ENCODE measurements at places on chromosomes 6 and 20.
A peak's percentile ranks its signal among the peaks of the same experiment; 100 is the strongest.

GRCh38 chr6:72464246-72464645, 157.6 kb upstream of the KCNQ5 start:
- peak; percentile 36 for DNase-seq

DNA sequence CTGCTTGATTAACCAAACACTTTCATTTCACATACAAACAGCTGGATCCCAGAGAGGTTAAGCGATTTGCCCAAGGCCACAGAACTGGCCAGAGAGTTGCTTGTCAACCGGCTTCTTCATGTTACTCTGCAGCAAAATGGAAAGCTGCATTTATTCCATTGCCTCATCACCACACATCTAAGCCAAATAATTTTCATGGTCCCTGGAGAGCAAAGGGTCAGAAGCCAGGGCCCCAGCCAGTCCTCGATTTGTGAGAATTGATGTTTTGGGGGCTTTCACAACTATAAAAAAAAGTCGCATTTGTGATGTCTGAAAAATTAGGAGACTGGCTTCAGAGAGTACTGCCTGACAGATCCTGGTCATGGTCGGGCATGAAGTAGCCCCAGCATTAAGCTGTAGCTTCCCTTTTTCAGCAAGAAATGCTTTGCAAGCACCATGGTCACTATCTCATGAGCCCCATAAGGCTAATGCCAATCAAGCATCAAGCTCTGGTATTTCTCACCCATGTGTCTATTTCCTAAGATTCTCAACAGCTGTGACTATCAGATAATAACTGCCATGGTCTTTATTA, 95.8 kb downstream of the BANF2 start:
- DNase-seq, result peak; percentile 44

- DNase-seq, result no peak
These were observed 23.4 kb downstream of the MEP1A start for GRCh38 chr6:46816626-46817025.

- DNase-seq, result no peak
These were observed 16.6 kb downstream of the DNAAF9 start for GRCh38 chr20:3390759-3391425.
